ENCODE measurements at places on chromosomes 16 and 17.

GRCh38 chr16:80046848-80047247 is 446.3 kb upstream of the MAF start:
- no peak for DNase-seq

DNA sequence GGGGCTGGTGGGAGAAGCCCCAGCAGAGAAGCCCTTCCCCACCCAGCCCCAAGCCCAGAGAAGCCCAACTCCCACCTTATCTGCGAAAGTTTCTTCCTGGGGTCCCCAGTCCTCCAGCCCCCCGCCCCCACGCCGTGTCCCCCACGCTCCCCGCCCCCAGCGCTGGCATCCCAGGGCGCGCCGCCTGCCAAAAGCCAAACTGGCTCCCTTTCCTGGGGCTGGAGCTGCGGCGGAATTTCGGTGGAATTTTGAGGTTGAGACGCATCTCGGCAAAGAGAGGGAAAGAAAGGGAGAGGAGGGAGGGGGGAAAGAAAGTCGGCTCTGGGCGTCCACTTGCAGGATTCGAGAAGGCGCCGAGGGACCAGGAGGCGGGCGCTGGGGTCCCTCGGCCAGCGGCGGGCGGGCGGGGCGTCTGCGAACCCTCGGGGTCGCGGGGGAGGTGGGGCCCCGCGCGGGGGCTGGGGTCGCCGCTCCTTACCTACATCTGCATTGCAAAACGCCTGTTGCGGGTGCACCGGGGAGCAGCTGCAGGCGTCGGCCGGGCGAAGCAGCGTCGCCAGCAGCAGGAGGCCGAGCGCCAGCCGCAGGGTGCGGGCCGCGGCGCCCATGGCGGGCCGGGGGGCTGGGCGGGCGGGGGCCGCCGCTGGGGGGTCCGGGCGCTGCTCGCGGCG is 571 bp downstream of the TIMP2 start:
- no peak for DNase-seq

DNA sequence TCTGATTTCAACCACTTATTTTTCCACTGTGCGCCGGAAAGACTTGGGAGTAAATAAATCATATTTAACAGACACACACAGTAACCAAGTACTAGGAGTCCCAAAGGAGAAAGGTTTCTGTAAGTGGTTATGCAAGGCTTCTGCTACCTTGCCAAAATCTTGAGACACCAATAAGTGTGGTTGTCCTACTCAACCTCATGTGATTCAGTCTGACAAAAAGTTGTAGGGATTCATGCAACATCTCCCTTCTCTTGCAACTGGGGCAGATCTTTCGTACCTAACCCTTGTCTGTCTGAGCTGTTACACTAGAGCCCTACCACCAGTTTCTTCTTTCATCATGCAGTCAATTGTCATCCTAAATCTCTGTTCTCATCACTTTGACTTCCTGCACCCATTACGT is 69.9 kb upstream of the NUDT7 start:
- no peak for DNase-seq

- no peak for DNase-seq
These were observed 159.6 kb upstream of the MPHOSPH6 start for GRCh38 chr16:82329504-82330192.

DNA sequence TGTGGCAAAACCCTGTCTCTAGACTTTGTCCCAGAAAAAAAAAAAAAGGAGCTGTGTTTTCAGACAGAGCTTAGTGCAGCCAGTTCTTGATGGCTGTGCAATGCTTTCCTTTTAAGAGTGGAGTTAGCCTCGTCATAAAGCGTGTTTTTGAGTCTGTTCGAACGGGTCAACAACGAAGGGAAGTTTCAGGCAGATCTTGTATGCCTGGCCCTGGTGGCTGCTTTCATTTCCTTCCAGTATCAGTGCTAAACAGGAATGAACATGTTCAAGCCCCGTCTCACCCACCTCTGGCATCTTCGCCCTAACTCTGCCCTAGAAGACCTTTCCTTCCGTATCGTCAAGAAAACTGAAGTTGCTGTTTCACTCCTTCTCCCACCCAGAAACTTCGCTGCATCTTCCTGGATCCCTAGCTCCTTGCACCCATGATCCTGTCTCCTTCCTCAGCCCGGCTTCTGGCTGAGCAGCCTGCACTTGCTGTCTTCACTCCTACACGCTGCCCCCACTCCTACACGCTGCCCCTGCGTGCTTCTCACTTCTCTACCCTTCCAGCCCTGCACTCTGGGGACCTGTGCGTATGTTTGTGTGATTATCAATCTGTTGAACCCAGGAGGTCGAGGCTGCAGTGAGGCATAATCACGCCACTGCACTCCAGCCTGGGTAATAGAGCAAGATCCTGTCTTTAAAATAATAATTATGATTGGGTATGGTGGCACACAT is 55.3 kb downstream of the USP10 start:
- DNase-seq: no peak

Data from activated CD4-positive, CD25-positive, alpha-beta regulatory T cell (primary cell).